ENCODE measurements at places on chromosomes 11 and 22. TPM values are rescaled to one million over a fixed set of nuclear protein-coding genes. Genes with fewer than 3 reads are reported as not detected.

- DNase-seq, result no peak
Observed at GRCh38 chr11:121207485-121208115, 85.0 kb upstream of the SC5D start.

DNA sequence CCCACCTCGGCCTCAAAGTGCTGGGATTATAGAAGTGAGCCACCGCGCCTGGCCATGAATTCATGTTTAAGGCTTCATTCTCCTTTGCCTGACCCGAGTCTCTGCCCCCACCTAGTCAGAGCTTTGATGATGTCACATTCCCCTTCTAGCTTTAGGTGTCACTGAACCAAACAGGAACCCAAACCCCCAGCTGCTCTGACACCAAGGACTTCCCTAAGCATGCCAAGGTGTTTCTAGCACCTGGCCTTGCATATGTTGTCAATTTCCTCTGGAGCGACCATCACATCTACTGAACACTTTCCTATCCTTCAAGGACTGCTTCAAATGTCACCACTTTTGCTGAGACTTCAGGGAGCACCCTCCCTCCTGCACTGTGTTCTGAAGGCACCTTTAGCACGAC lies 2.3 kb downstream of the F2 start:
- DNase-seq, result no peak

- DNase-seq, result no peak
Observed at GRCh38 chr11:3089236-3090061, 32.2 kb upstream of the CARS1 start.

- no peak for DNase-seq
Observed at GRCh38 chr11:9367551-9367950, 16.9 kb upstream of the IPO7 start.

DNA sequence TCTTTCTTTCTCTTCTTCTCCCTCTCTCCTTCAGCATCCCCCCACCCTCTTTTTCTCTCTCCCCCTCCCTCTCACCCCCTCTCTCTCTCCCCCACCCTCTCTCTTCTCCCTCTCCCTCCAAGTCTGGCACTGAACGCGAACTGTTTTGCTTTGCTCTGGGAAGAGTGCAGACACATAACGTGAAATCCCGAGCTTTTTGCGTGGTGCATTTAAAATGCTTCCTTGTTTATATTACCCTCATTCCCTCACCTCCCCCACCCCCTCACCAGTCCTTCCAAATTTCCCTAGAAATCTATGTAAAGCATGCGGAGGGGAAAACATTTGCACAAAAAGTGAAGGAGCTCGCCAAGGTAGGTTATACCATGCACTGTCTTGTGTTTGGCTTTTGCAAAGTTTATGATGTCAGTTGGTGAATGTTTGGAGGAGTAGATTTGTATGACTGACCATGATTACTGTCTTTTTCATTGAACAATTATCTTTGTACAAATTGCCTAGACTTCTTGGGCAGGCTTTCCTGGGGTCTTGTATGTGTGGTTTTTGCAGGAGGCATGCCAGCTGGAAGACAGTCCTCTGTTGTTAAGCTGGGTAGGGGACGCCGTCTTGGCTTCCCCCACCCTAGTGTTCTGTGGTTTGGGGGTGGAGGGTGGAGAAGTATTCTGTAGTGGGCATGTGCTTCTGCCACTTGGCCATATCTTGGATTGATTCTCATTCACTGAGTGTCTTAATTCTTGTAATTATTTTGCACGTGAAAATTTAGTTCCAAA lies 123.7 kb upstream of the HSD17B12 start:
- DNase-seq, result no peak

DNA sequence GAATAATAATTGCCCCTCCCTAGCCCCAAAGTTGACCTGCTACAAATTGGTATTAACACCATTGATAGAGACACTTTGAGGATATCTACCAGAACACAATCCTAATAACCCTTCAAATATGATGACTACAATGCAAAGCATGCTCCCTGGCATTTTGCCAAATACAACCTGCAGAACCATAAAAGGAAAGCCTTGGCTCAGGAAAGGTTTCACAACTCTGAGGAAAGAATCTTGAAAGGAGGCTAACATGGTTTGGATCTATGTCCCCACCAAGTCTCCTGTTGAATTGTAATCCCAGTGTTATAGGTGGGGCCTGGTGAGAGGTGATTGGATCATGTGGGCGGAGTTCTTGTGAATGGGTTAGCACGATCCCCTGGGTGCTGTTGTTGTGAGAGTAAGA lies 140.4 kb upstream of the ARHGAP42 start:
- DNase-seq, result peak; percentile 16

GRCh38 chr11:59708537-59708936 lies 5.1 kb downstream of the OR10V1 start:
- no peak for DNase-seq

DNA sequence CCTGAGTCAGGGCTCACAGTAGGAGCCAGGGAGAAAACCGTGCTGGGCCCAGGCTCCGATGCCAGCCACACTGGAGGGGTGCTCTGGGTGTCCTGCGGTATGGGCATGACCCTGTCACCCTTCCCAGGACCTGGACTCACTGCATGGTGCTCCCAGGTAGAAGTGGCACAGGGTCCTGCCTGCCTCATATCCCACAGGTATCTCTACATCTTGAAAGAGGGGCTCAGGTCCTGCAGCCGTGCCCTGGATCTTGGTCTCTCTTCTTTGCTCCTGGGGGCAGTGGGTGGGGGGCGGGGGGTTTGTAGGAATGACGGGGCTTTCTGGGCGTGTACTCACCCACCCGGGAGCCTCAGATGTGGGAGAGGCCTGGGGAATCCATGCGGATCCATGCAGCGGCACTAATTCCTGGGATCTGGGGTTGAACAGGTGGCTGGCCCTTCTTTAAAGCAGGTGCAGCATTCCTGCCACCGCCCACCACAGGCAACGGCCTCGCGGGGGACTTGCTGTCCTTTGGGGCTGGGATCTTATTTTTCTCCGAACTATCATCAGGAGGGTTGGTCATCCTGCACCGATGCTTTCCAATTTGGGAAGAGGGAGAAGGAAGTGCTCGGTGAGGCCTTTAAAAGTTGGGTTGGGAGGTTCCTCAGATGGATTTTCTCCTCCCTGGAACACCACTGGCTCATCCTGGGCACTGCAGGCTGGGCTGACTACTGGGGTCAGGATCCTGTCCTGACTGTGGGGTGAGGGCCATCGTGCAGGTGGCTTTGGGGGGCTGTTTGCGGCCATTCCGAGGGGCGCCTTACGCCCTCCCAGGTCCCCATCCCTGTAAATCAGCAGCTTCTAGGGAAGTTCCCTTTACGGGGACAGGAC lies 886.4 kb downstream of the BRD1 start:
- DNase-seq, result peak; percentile 3

- DNase-seq, result no peak
Observed at GRCh38 chr22:23686416-23687024, 4.3 kb upstream of the RGL4 start.

DNA sequence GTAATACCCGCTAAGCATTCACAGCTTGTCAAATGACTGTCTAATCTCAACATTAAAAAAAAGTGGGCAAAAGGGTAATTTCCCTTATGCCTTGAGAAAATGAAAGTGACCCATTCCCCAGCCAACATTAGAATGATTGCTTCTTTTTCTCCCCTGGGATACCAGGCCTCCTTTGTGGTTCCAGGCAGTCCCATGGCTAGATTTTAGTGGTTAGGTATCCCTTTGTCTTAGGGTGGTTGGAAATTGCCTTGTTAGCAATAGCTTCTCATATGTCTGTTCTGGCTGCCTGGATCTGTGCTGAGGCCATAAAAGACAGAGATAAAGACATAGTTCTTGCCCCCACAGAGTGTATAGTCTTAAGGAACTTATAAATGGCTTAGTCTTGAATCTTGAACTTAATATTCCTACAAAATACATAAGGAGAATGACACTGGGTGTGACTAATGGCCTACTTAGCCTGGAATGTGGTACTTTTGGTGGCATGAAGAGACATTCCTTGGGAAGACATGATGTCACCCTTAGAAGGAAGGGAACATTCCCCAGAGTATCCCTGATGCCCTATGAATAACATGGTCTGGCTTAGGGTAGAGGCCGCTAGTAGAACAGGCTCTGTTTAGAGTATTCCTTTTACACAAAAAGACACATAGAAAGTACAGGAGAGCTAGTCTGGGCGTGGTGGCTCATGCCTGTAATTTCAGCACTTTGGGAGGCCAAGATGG lies 90.3 kb downstream of the ZBTB16 start:
- no peak for DNase-seq

GRCh38 chr11:16953663-16954062 lies 60.6 kb downstream of the PLEKHA7 start:
- DNase-seq, result no peak

GRCh38 chr11:88017666-88018065 lies 157.6 kb downstream of the RAB38 start:
- no peak for DNase-seq

GRCh38 chr11:26350002-26350401 lies 18.1 kb downstream of the ANO3 start:
- DNase-seq, result no peak

GRCh38 chr22:26918226-26918625 lies 260.8 kb downstream of the MIAT start:
- DNase-seq, result no peak

- no peak for DNase-seq
Observed at GRCh38 chr22:47944941-47945340, 1182.5 kb downstream of the TBC1D22A start.

GRCh38 chr11:57468276-57468675 lies 7.9 kb downstream of the RTN4RL2 start:
- DNase-seq, result no peak

GRCh38 chr11:73597336-73597955 lies 466 bp downstream of the FAM168A start:
- DNase-seq, result no peak

- no peak for DNase-seq
Observed at GRCh38 chr22:19359554-19360299, 68.2 kb upstream of the CLTCL1 start.

GRCh38 chr11:12058425-12059115 lies 50.1 kb upstream of the DKK3 start:
- no peak for DNase-seq

DNA sequence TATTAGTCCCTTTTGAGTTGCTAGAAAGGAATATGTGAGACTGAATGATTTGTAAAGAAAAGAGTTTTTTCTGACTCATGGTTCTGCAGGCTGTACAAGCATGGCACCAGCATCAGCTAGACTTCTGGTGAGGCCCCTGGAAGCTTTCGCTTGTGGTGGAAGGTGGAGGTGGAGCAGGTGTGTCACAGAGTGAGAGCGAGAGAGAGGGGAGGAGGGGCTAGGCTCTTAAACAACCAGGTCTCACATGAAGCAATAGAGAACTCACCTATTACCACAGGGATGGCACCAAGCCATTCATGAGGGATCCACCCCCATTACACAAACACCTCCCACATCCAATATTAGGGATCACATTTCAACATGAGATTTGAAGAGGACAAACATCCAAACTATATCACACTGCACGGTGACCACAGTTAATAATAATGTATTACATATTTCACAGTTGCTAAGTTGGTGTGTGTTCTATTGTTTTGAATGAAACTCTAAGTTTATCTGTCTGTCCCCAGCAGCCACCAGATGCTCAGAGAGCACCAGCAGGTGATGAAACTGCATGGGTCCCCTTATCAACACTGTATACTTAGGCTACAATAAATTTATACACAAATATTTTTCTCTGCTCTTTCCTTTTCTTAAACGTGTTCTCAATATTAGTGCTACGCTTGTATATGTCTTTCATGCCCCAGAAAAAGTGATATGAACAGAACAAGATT lies 14.1 kb downstream of the ZFP91 start:
- DNase-seq, result peak; percentile 63

The LBHD1 gene
- 7.5 TPM for total RNA-seq

The PRRG4 gene
- 9.4 TPM for total RNA-seq

The SYT9 gene
- 0.14 TPM for total RNA-seq

The YPEL1 gene
- total RNA-seq, result 4.6 TPM

The PSMA1 gene
- 35.2 TPM for total RNA-seq

The OR5P2 gene
- not detected for total RNA-seq

The DKK3 gene
- total RNA-seq, result 27.2 TPM

The NXPE2 gene
- total RNA-seq, result 35.9 TPM

The FAT3 gene
- total RNA-seq, result 1.9 TPM

The CHADL gene
- total RNA-seq, result 5.1 TPM

The TRIM44 gene
- 17.9 TPM for total RNA-seq

The SORL1 gene
- total RNA-seq, result 140 TPM

The APOA1 gene
- not detected for total RNA-seq

The TUB gene
- total RNA-seq, result 7.1 TPM

Data from transverse colon (tissue), 4 donors.